ENCODE measurements at places on chromosomes 12 and 14. TPM values are rescaled to one million over a fixed set of nuclear protein-coding genes. Genes with fewer than 3 reads are reported as not detected.

The ACIN1 gene
- total RNA-seq = 209 TPM

- H3K27me3 ChIP-seq = no peaks in the 10 kb centered on the region
- no peak overlapping the region for H3K4me3 ChIP-seq
- no peak overlapping the region for H3K27ac ChIP-seq
- no peaks in the 10 kb centered on the region for H3K4me1 ChIP-seq
- DNase-seq = no peak
Observed at GRCh38 chr12:115103884-115104883, 420.2 kb upstream of the TBX3 start.

- H3K4me1 ChIP-seq = peaks cover 8% of the 10 kb centered on the region
- no peak overlapping the region for H3K4me3 ChIP-seq
- H3K27me3 ChIP-seq = no peaks in the 10 kb centered on the region
Observed at GRCh38 chr12:118402251-118402650, 25.9 kb downstream of the SUDS3 start.

The SOAT2 gene
- not detected for total RNA-seq

Measured in activated T-helper 2 cell treated with anti-CD3 and anti-CD28 coated beads, Interferon-gamma antibody, Interleukin-2, Interleukin-4, amounts not matched to agents 10 μg/mL and 5 μg/mL and 100 μg/mL, durations not matched to agents 14 hours and 24 hours and 36 hours (primary cell).